ENCODE measurements at places on chromosomes 16 and 17.

DNA sequence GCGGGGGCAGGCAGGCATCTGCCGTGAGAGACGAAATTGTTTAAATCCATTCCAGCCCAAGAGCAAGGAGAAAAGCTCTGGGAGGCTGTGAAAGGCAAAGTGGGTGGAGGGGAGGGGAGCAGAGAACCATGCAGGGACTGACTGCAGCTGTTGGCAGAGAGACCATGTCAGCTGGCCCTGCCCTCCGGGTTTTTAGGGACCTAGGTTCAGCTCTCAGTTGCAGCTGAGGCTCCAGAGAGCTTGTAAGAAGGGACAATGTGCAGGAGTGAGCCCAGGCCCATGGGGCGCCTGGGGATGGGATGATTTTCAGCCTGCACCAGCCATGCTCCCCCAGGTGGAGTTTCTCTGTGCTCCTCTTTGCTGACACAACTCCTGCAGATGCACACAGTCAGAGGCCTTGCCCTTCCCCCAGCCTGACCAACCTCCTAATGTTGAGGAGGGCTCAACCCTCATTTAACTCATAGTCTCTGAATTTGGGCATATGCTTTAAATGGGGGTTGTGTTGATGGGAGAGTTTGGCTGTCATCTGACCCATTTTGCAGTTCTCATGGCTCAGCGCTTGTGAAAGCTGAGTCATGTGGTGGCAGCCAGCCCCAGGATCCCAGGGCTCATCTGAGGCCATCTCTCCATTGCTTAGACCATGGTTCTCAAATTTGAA, 70.9 kb downstream of the PLXDC1 start:
- DNase-seq: peak; percentile 84

DNA sequence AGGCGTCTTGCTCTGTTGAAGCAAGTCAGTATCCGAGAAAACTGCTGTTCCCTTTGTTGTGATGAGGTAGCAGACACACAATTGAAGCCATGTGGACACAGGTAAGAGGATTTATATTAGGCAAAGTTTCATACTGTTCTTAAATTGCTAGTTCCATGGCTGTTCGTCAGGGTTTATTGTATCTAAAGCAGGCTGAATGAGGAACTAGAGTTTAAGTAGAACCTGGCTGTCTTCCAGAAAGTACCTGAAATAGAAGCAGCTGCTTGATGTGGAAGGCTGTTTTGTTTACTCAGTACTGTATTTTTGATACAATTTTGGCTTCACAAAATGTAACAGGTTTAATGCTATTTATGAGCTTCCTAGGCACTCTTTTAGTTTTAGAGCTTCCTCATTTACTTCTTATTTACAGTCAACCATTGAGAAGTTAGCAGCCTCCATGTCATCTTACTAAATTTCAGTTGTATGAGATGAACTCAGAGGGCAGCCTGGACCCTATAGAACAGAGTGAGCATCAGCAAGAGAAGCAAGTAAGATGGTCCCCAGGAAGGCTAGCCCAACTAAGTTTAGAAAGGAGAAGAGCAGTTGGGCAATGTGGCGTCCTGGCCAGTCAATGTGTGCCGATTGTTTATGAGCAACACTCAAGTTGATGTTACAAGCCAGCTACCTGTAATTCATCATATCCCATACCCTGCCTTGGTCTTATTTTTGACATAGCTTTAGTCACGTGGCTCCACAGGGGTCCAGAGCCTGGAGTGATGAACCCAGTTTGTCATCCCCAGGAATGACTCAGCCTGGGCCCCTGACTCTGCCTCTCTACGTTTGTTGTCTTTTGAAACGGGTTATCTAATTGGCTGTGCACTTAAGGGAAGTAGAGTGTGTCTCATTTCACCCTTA, 9.7 kb upstream of the ARL2BP start:
- peak; percentile 85 for DNase-seq

DNA sequence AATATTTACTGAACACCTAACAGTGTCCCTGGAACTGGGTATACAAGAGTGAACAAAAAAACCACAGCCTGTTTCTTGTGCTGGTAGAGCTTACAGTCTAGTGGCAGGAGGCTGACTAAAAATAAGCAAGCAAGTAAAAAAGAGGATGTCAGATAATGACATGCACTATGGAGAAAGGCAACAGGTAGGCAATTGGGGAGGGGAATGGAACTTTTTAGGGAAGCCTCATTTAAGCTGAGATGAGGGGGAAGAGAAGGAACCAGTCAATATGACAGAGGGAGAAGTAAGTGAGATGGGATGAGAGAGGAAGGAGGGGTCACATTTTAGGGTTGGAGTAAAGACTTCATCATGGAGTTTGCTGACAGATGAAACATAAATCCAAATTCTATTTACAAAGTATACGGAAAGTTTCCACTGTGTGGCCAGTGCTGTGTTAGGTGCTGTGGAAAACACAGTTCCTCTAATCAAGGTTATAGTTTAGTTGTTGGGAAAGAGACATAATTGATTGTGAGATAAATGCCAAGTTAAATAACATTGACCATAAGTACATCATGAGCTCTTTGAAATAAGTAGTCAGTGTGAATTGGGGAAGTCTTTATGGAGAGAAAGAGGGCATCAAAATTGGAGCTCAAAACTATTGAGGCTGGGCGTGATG, 251.4 kb downstream of the FTO start:
- no peak for DNase-seq

GRCh38 chr17:76281573-76282371, 16.6 kb downstream of the UBALD2 start:
- no peak for DNase-seq

DNA sequence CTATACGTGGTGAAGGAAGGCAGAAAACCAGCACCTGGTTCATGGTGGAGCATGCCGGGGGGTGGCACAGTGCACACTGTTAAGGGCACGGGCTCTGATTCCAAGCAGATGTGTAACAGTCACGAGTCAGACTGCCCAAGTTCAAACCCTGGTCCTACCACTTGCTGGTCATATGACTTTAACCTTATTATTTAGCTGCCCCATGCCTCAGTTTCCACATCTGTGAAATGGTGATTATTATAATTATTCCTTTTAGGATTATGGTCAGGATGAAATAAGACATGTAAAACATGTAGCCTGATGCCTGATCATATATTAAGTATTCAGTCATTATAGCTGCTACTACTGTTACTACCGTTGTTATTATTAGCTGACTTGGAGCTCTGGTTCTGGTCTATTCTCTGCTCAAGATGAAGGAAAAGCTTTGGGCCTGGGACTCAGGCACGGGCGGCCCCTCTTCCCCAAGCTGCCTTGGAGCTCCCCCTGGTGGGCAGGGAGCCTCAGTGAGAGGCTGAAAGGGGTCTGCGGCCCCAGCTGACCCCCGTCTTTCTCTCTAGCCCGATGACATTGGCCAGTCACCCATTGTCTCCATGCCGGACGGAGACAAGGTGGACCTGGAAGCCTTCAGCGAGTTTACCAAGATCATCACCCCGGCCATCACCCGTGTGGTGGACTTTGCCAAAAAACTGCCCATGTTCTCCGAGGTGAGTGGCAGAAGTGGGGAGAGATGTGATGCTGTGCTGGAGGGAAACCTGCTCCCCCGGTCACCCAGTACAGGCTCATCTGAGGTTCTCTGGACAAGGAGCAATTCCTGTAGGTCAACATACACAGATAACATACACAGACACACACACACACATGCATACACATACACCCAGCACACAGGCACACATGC, 14.0 kb downstream of the NR1D1 start:
- no peak for DNase-seq

DNA sequence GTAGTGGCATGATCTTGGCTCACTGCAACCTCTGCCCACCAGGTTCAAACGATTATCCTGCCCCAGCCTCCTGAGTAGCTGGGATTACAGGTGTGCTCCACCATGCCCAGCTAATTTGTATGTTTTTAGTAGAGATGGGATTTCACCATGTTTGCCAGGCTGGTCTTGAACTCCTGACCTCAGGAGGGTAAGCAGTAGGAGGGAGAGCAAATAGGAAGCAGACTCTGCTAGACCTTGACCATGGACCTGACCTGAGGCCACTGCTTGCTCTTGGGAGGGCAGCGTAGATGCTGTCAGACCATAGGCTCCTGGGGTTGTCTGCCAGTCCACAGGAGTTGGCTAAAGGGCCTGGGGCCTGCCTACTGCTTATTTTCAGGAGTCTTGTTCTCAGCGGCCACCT, 28.6 kb downstream of the AKAP1 start:
- DNase-seq: no peak

DNA sequence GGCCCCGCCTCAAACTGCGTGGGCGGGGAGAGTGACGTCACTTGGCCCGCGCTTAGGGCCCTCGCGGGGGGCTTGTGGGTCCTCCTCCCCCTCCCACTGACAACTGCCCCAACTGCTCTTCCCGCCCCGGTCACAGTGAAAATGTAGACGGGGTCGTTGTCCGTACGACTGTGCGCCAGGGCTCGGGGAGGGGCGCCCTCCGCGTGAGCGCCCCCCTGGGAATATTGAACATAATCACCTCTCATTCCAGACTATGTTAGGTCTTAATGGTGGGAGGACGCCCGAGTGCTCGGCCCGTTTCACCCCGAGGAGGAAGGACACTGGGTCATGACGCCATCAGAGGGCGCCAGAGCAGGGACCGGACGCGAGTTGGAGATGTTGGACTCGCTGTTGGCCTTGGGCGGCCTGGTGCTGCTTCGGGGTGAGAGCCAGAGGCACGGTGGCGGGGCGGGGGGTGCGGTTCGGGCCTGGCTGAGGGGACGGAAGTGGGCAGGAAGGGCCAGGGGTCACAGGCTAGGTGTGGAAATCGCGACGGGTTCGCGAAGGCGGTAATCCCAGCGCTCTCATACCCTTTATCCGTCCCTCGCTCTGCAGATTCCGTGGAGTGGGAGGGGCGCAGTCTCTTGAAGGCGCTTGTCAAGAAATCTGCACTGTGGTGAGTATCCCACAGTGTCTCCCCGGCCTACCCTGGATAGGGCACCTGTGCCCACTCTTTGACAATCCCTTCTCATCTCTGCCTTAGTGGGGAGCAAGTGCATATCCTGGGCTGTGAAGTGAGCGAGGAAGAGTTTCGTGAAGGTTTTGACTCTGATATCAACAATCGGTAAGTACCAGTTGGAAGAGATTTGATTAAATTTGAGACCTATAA, at the start of gene ELP5:
ELP5 (plus strand) TSS at position 40 of the 868 bp plus-strand sequence; CDS start at position 376, 336 bp downstream.
- DNase-seq: peak; percentile 95

- DNase-seq: peak; percentile 14
Measured at GRCh38 chr17:8922928-8923327, 42.6 kb downstream of the PIK3R5 start.

DNA sequence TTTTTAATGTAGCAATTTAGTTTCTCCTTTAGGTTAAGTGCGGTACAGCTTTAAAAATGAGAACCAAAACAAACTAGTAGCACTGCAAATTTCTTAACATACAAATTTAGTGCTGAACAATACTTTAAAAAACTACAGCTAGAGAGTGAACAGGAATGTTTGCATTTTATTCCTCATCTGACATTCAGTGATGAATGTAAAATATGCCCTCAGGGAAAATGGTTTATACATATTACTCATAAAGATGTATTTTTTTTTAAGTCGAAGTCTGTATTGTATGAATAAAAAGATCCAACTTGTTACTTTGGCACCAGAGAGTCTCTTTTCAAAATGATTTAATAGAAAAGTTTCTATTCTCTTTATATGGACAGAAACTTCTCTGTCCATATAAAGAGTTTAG, 96.8 kb downstream of the BRIP1 start:
- DNase-seq: no peak

DNA sequence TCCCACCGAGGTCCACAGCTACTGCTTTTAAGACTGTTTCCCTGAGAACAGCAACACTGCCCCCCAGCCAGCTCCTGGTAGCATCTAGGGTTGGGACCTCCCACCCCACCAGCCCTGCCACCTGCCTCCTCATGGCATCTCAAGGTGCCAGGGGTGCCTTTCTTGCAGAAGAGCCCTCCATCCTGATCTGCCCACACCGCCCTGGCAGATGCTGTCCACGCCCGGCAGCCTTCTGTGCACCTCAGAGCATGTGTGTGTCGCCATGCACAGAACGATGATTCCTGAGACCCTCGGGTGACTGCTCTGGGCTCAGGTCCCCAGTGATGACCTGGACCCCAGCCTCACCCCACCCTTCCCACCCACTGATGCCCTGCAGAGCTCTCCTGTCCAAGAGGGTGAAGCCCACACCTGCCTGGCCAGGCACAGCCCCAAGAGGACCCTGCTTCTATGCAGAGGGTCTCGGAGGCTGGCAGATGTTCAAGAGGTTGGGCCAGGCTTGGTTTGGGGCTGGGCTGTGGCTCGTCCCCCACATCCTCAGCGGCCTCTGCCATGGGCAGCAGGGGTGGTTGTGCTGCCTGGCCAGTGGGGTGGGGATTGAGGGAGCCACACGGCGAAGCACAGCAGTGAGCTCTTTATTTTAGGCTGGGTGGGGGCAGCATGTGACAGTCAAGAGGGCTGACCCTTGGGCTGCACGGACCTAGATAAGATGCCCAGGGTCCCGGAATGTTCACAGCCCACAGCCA, 5.2 kb upstream of the SPATA2L start:
- no peak for DNase-seq

GRCh38 chr17:6636105-6636504, 4.4 kb downstream of the KIAA0753 start:
- no peak for DNase-seq

DNA sequence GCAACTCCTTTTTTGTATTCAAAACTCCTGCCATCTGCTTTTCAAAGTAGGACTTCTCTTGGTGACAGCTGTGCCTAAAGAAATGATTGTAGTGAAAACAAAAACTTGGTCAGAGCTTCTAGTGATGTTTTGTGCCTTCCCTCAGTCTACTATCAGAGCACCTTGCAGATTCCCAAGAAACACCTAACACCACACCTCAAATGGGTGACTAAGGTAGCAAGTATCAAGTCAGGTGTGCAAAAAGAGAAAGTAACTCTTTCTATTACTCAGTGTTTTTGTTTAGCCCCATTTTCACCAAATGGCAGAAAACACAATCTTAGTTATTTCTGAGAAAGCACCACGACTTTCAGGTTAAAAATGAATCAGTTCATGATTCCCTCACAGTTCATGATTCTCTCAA, 2.0 kb upstream of the PMFBP1 start:
- DNase-seq: no peak

DNA sequence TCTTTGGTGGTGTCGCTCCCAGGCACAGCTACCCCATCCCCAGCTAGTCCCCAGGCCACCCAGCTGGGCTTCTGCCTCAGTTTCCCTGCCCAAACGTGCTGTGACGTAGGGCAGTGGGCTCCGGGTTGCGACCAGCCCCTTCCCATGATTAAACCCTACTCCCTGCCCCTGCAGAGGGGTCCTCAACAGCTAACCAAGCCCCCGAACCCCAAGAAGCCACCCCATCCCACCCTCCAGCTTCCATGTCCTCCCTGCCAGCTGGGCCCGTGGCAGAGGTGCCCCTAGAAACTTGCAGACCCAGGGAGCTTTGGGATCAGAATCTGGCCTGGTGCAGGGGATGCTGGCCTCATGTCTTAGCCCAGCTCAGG, 879 bp upstream of the NTN3 start:
- DNase-seq: no peak

All from fibroblast of mammary gland (primary cell).